Stimulated activated CD8-positive, alpha-beta memory T cell treated with anti-CD3 and anti-CD28 coated beads, Interleukin-15, amount 100 ng/mL, for 48 hours (primary cell): ENCODE measurements at places on chromosomes 4 and X.

DNA sequence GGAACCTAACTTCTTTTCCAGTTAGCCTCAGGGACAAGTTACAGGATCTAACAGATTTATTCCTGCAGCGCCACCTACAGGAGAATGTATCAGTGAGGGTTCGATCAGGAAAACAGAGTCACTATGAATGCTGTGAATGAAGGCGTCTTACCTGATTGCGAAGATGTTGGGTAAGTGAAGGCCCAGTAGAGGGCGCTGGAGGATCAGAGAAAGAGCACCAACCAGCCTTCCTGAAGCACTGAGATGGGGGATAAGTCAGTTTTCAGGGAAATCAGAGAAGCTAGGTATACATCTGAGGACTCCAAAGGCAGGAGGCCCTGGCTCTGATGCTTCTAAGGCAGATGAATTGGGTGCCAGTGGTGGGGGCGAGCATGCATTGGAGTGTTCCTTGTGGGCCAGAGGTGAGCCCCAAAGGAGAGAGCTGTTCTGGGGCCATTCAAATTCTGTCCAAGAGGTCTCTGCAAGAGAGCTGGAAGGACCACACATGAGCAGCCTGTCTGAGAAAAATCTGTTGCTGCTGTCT lies 169.9 kb upstream of the AADAT start:
- no peak for DNase-seq

DNA sequence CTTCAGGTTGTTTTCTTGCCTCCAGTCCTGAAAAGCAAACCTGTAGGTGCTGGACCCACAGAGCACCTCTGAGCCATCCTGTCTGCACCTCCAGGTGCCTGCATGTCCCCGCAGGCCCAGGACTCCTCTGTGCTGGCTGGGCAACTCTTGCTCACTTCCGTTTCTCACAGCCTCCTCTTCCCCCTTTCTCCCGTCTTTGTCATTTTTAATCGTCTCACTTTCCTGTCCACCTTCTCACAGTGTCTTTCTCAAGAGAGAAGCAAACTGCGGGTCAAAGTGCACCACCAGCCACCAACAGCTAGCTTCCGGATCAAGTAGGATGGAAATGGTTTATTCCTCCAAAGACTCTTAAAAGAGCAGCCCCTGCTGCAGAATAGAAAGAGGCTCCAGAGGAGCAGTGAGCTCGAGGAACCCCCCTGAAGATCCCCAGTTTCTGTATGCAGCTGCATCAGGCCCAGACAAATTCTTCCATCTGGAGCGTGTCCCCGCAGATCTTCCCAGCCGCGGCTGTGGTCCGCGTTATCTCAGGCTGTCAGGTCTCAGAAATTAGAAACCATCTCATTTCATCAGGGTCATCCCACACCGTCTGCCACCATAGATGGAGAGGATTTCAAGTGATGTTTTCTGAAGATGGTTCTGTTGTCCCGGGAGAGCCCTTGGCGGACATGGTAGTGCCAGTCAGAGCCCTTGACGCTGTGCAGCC lies 87.7 kb downstream of the FHDC1 start:
- DNase-seq, result no peak

GRCh38 chr4:122212880-122213279 lies 60.7 kb downstream of the BLTP1 start:
- no peak for DNase-seq

DNA sequence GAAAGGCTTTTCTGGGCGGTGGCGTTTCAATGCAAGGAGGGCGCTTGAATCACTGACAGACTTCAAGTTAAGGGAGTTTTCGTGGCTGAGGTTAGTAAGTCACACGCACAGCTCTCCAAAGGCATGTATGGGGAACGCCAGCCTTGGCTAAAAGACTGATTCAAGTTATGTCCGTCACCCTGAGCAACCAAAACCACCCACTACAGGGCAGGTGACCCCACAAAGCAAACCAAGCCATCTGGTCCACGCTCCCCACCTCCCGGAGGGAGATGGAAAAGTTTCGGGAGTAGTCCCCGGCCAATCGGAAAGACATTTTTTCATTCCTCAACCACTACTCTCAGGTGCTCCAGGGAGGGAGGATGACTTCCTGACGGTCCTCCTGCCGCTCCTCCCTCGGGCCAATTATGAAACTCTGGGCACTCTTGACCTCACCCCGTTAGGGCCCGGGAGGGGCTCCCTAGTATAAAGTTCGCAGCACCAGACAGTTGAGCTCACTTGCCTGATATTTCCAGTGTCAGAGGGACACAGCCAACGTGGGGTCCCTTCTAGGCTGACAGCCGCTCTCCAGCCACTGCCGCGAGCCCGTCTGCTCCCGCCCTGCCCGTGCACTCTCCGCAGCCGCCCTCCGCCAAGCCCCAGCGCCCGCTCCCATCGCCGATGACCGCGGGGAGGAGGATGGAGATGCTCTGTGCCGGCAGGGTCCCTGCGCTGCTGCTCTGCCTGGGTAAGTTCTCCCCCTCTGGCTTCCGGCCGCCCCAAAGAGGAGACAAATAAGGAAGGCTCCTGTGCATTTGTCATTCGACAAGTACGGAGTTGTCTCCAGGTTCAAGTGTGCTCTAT lies at the start of gene EREG:
TSS of gene EREG (plus strand) at position 494 of the 840 bp plus-strand sequence. CDS start at position 658, 164 bp downstream.
- no peak for DNase-seq

- no peak for DNase-seq
Observed at GRCh38 chr4:62806816-62807215, 1602.4 kb downstream of the TECRL start.

GRCh38 chr4:103786014-103786413 lies 66.2 kb upstream of the TACR3 start:
- no peak for DNase-seq

DNA sequence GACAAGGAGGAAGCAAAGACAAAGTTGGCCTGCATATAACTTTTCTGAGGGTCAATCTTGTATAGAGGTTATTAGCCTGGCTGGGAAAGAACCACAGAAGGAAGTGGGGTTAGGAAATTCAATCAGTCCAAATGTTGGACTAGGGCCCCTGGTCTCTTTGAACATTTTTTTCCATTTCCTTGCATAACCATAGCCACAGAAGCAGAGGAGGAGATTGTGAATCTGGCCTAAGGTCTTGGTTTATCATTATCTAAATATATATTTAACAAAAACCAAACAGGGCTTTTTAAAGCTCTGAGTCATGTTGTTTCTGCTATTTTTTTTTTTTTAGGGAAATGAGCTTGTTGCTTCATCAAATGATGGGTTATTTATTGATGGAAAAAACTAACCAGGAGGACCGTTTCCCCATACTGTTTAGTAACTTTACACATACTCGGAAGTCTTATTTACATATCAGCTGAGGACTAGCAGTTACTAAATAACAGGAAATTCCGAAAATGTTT lies 97.7 kb upstream of the ACSL4 start:
- no peak for DNase-seq

DNA sequence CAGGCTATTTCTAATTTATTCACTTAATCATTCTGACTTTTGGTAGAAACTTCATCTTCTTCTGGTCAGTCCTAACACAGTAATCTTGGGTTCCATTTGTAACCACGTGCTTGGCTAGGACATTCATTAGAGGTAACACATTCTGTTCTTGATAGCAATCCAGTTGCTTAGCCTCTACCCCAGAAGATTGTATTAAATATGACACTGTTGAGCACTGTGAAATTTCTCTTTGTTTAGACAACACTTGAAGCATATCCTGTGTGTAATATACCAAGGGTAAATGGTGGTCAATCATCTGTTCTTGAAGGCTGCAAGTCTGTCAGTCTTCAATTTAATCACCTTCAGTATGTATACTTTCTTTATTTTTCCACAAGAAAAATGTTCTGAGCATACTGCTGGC lies 523.0 kb downstream of the ANKRD50 start:
- DNase-seq, result no peak

GRCh38 chr4:38675146-38676121 lies 11.4 kb downstream of the KLF3 start:
- DNase-seq, result peak; percentile 65

DNA sequence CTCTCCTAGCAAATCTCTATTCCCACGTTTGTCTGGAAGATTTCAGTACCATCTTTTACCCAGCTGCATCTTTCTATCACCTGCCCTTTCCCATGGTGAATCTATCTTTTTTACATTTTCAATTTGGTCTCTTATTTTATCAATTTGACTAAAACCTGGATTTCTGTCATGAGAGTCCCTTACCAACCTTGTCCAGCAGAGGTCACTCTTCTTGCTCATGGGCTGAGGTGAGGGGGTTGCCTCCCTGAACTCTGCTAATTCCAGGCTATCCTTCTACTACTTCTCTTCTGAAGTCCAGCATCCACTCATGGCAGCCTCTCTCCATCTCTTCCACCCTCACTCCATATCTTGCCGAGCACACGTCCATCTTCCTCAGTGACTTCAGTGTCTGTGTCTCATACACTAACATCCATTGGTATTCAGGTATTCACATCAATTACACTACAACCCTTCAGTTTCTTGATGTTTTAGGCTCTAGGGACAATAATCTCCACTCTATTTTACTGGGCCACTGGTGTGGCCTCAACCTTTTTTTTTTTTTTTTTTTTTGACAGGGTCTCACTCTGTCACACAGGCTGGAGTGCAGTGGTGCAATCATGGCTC lies 17.8 kb upstream of the ZNF827 start:
- DNase-seq, result no peak

GRCh38 chr4:113146876-113147358 lies 97.5 kb downstream of the ANK2 start:
- no peak for DNase-seq

DNA sequence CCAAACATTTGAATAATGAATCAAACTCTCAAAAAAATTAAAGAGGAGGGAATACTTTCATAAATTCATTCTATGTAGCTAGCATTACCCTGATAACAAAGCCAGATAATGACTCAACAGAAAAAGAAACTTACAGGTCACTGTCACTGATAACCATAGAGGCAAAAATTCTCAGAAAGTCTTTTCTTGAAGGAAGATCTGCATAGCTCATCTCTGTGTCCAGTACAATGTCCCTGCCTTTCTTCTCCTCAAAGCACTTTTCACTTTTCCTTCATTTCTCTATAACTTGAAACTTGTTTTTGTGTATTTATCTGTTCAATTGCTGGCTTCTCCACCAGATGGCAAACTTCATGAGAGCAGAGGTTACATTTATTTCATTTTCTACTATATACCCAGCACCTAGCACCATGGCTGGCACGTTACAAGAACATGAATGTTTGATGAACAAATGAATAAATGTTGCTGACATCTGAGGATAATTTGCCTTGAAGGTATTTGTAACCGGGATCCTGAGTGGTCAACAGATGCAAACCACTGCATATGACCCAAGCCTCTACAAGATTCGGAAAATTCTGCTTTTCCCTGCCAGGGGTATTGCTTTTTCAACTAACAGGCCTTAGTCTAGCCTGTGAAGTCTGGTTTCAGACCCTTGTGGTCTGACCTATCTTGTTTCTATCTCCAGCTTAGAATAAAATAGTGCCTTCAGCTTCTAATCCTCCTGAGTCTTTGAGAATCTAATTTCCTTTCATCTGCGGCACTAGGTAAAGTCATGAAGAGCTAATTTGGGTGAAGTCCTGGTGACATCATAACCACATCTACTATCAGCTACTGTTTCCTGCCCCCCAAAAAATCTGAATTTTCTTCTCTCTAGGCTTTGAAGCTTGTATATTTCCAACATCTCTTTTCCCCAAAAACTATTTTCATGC lies 52.5 kb upstream of the ANTXR2 start:
- DNase-seq, result no peak
